SIG-M5 (cell line): ENCODE measurements at places on chromosomes 11 and 22.

- DNase-seq = no peak
Measured at GRCh38 chr11:113977071-113977490, 2.2 kb downstream of the HTR3A start.

GRCh38 chr22:34702279-34702678, 363.7 kb upstream of the ISX start:
- no peak for DNase-seq

GRCh38 chr11:119700536-119701346, 28.3 kb downstream of the NECTIN1 start:
- DNase-seq = no peak

- no peak for DNase-seq
Measured at GRCh38 chr11:100855466-100856067, 168.5 kb downstream of the ARHGAP42 start.

DNA sequence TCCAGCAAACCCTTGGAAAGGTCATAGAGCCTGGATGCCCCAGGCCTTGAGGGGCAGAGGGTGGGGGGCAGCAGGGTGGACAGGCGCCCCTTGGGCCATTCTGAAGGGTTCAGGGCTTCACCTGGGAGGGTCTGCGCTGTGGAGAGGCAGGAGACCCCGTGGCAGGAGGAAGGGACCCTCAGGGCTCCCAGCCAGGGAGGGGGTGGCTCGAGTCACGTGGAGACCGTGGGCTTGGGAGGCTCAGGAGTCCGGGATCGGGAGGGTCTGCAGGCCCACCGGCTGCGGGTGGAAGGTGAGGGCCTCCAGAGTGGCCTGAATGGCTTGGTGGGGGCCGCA, 48.5 kb upstream of the A4GALT start:
- DNase-seq = no peak

GRCh38 chr11:47278058-47278457, 8.1 kb downstream of the MADD start:
- DNase-seq = no peak

DNA sequence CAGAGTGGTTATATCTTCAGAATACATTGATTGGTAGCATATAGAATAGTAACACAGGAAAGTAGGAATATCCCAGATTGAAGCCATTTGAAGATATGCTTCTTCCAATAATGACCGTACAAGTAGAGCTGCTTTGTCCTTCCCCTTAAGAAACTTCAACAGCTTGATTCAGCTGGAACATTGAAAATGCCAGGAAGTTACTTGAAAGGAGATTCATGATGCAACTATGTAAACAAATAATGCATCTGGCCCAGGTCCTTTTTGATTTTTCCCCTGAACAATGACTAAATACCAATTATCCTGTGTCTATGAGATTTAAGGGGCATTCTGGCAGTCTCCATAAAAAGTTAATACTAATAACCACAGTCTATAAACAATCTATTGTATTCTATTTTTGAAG, 3.0 kb downstream of the DKK3 start:
- no peak for DNase-seq

- no peak for DNase-seq
Measured at GRCh38 chr22:34639911-34640310, 426.0 kb upstream of the ISX start.

DNA sequence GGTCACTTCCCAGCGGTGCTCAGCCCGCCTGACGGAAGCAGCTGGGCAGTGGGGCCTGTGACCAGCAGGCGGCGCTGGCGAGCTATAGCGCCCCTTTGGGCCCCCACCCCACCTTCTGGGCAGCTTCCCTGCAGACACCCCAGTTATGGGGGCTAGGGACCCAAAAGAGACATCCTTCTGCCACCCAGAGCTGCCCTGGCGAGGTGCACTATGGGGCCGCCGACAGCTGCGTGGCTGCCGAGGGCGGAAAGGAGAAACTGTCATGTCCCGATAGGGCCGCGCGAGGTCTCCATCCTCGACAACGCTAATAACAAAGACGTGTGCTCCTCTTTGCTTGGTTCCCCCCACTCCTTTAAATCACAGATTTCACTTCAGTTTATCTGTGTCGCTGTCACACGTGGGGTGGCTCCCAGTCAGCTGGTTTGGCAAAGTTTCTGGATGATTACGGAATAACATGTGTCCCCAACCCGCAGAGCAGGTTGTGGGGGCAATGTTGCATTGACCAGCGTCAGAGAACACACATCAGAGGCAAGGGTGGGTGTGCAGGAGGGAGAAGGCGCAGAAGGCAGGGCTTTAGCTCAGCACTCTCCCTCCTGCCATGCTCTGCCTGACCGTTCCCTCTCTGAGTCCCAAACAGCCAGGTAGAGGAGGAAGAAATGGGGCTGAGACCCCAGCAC, 673 bp upstream of the MYO7A start:
- no peak for DNase-seq

- no peak for DNase-seq
Measured at GRCh38 chr22:35921777-35922176, 106.8 kb downstream of the RBFOX2 start.

DNA sequence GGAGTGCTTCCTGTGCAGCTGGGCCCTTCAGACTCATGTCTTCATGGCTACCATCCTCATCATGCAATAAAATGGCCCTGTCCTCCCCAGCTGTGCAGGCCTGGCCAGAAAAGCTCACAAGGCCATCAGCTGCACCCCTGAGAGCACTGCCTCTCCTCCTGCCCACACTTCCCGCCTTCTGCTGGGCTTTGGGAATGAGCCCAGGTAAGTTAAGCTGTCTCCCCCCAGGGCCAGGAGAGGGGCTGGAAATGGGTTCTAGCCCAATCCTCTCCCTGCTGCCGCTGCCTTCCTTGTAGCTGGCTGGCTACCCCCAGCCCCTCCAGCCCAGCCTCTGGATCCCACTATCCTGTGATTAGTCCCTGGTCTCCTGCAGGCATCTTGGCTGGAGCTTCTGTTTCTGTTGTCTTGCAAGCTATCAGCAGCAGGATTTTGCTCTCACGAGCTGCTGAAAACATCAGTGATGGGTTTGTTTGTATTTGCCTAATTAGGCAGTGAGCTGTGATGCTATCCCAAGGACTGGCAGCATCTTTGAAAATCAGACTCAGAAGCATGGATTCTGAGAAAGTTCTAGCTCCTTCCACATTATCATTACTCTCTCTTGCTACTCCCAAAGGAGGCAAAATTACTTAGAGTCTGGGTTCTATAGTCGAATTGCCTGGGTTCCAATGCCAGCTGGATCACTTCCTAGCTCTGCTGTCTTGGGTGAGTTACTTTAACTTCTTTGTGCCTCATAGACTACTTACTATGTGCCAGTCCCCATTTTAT, 168.1 kb downstream of the ST3GAL4 start:
- no peak for DNase-seq

GRCh38 chr11:64931290-64931689, 4.4 kb downstream of the GPHA2 start:
- no peak for DNase-seq

DNA sequence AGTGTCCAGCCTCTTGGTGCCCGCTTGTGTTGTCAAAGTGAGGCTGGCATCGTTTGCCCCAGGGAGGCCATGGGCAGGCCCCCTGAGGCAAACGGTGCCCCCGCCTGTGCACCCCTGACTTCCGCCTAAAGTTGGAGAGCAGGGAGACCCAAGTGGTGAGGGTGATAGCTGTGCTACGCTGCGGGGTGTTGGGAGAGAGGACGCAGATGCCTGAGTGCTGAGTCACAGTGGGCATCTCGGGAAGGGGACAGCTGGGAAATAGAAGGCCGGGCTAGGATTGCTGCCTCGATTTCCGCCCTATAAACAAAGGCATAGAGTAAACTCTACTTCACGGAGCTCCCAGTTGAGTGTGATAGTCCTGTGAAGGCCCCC, 5.8 kb downstream of the GRIK4 start:
- DNase-seq = no peak

- DNase-seq = no peak
Measured at GRCh38 chr11:130431331-130431773, 2.9 kb upstream of the ADAMTS8 start.

DNA sequence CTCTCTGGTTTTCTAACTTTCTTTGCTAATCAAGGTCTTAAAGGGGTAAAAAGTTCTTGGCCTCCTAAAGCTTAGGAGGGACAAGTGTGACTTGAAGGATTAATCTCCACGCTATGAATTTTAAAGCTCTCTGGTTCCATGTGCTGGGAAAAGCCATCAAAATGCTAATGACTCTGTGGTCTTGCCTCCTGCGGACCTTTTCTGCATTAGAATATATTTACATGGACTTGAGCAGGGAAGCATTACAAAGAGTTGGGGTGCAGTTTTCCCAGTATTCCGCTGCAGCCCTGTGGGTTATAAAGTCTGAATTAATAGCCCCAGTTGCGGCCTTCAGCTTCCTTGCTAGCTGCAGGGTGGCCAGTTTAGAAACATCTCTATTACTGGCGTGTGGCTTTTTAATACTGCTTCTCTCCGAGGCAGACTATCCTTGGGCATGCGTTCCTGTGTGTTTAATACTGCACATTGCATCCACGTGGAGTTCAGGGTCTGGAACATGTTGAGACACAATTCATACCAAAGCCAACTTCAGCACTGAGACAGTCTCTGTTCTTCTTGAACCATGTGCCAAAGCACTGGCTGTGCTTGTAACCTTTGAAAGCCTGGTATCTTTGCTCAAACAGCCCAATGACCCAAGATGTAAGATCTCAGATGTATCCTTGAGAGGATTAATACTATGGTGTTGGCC, 27.3 kb downstream of the TSPAN18 start:
- DNase-seq = no peak

GRCh38 chr22:27405672-27406388, 395.7 kb downstream of the MN1 start:
- DNase-seq = no peak

- DNase-seq = no peak
Measured at GRCh38 chr11:73317373-73317772, 9.3 kb downstream of the ARHGEF17 start.

GRCh38 chr11:22543261-22543660, 82.4 kb downstream of the FANCF start:
- DNase-seq = no peak

GRCh38 chr11:129866311-129866710, 29.1 kb downstream of the NFRKB start:
- no peak for DNase-seq

DNA sequence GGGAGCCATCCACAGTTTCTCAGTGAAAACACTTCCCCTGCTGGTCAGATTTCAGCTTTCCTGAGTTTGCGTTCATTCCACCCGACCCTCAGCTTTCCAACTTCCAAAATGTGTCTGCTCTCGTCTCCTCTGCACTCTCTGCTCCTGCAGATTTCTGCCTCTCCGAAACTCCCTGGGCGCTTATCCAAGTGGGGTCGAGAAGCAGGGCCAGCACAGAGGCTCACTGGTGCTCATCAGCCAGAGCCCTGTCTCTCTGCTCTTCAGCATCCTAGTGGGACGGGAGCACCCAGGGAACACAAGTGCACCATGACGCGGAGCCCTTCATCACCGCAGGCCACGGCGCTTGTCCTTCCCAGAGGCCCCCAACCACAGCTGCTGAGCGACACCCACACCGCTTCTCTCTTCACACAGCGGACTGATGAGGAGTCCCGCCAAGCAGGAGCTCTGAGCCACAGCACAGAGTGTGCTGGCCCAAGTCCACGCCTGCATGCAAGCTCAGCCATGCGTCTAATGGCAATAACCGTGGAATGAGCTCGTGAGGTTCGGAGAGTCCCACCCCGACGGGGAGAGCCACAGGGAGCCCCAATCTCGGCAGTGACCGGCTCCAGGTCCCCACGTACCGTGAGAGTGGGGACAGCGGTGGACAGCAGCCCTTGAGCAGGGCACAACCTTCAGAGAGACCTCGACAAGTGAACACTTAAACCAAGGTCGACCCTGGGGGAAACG, 27.9 kb upstream of the MOB2 start:
- DNase-seq = no peak

DNA sequence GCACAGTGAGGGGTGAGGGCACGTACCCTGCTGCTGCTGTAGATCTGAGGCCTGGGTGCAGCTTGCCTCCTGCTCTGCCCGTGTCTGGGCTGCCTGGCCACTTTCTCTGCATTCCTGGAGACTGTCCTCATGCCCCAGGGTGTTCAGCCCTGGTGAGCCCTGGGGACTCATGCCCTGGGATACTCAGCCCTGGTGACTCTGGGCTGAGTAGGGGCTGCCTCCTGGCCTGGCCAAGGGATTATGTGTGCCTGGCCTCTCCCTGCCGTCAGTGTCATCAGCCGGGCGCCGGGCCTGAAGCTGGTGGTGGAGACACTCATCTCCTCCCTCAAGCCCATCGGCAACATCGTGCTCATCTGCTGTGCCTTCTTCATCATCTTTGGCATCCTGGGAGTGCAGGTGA, 94.7 kb downstream of the CACNA1I start:
- no peak for DNase-seq

DNA sequence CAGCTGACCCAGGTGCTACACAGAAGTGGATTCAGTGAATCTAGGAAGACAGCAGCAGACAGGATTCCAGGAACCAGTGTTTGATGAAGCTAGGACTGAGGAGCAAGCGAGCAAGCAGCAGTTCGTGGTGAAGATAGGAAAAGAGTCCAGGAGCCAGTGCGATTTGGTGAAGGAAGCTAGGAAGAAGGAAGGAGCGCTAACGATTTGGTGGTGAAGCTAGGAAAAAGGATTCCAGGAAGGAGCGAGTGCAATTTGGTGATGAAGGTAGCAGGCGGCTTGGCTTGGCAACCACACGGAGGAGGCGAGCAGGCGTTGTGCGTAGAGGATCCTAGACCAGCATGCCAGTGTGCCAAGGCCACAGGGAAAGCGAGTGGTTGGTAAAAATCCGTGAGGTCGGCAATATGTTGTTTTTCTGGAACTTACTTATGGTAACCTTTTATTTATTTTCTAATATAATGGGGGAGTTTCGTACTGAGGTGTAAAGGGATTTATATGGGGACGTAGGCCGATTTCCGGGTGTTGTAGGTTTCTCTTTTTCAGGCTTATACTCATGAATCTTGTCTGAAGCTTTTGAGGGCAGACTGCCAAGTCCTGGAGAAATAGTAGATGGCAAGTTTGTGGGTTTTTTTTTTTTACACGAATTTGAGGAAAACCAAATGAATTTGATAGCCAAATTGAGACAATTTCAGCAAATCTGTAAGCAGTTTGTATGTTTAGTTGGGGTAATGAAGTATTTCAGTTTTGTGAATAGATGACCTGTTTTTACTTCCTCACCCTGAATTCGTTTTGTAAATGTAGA, 1.7 kb downstream of the MALAT1 start:
- no peak for DNase-seq
